ENCODE measurements at places on chromosomes 7 and 10. TPM values are rescaled to one million over a fixed set of nuclear protein-coding genes. Genes with fewer than 3 reads are reported as not detected.

- DNase-seq, result no peak
- no peaks in the 10 kb centered on the region for H3K36me3 ChIP-seq
- no peaks in the 10 kb centered on the region for H3K27me3 ChIP-seq
- H3K4me1 ChIP-seq, result peaks cover 48% of the 10 kb centered on the region
- H3K4me3 ChIP-seq, result no peak overlapping the region
Observed at GRCh38 chr7:34155220-34155908, 250.0 kb downstream of the BMPER start.

MSMB gene
- total RNA-seq, result not detected

DNAH11 gene
- total RNA-seq, result 14.2 TPM

GRCh38 chr10:95741807-95742467 lies 14.0 kb upstream of the ENTPD1 start:
- no peaks in the 10 kb centered on the region for H3K36me3 ChIP-seq
- no peak overlapping the region for H3K4me3 ChIP-seq
- DNase-seq, result no peak

GRCh38 chr10:29297678-29298077 lies 8.8 kb downstream of the LYZL1 start:
- no peaks in the 10 kb centered on the region for H3K27me3 ChIP-seq
- no peak overlapping the region for H3K4me3 ChIP-seq
- no peaks in the 10 kb centered on the region for H3K4me1 ChIP-seq
- no peak overlapping the region for H3K27ac ChIP-seq
- no peaks in the 10 kb centered on the region for H3K36me3 ChIP-seq
- no peak for DNase-seq

GRCh38 chr7:73509463-73509862 lies 12.6 kb downstream of the BAZ1B start:
- H3K36me3 ChIP-seq, result peaks cover 58% of the 10 kb centered on the region
- H3K4me1 ChIP-seq, result peaks cover 33% of the 10 kb centered on the region
- DNase-seq, result no peak
- H3K27ac ChIP-seq, result no peak overlapping the region
- H3K4me3 ChIP-seq, result no peak overlapping the region

DNA sequence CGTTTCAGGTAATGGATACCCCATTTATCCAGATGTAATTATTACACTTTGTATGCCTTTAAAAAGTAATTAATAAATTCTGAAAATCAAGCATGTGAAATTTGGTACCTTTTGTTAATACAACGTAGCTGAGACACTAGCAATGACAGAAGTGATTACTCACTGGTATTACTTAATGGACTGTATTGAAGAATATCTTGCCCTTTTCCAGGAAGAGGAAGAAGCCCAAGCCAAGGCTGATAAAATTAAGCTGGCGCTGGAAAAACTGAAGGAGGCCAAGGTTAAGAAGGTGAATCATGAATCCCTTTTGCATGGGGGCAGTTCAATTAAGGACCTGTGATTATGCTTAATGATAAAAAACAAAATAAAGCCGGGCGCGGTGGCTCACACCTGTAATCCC lies 64.8 kb downstream of the APBB1IP start:
- DNase-seq, result no peak
- H3K4me3 ChIP-seq, result no peak overlapping the region
- no peak overlapping the region for H3K27ac ChIP-seq
- H3K36me3 ChIP-seq, result no peaks in the 10 kb centered on the region
- H3K4me1 ChIP-seq, result no peaks in the 10 kb centered on the region

HGF gene
- 5.9 TPM for total RNA-seq

DNA sequence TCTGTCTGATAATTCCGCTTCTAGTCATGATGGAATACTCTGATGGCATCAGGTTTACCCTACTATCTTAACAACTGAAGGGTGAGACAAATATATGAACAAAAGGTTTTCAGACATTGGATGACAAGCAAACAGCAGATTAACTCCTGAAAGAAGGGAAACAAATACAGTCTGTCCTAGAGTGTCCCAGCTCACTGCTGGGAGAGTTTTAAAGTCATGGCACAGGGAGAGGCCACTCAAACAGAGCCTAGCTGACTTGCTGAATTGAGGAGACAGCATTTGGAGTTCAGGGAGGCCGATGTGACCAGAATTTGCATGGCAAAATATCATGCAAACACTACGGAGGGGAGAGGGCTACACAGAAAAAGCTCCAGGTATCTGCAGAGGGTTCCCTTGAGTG lies 73.1 kb downstream of the MDH2 start:
- no peak for DNase-seq
- no peaks in the 10 kb centered on the region for H3K36me3 ChIP-seq
- no peaks in the 10 kb centered on the region for H3K27me3 ChIP-seq
- H3K27ac ChIP-seq, result no peak overlapping the region
- no peaks in the 10 kb centered on the region for H3K4me1 ChIP-seq

ENO4 gene
- total RNA-seq, result 0.17 TPM
